ENCODE measurements at places on chromosomes 1 and 21.

GRCh38 chr1:183653876-183654451, 848 bp upstream of the APOBEC4 start:
- DNase-seq = no peak

DNA sequence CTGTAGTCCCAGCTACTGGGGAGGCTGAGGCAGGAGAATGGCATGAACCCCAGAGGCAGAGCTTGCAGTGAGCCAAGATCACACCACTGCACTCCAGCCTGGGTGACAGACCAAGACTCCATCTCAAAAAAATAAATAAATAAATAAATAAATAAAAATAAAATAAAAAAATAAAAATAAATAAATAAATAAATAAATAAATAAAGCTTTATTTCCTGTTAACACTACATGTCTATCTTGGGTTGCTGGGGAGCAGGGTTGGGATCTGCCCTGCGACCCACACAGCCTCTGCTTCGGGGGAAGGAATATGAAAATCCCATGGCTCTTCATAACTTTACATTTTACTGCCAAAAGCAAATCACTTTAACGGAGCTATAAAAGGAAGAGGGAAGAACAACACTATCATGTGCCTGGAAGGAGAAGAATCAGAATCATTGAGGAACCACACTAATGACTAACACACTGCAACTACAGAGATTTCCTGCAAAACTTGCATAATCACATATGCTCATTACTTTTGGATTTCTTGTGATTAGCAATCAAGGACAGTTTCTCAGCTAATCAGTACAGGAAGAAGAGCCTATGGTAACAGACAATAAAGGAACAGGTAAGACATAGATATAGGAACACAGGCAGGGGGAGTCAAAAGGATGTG, 72.8 kb upstream of the CD55 start:
- no peak for DNase-seq

DNA sequence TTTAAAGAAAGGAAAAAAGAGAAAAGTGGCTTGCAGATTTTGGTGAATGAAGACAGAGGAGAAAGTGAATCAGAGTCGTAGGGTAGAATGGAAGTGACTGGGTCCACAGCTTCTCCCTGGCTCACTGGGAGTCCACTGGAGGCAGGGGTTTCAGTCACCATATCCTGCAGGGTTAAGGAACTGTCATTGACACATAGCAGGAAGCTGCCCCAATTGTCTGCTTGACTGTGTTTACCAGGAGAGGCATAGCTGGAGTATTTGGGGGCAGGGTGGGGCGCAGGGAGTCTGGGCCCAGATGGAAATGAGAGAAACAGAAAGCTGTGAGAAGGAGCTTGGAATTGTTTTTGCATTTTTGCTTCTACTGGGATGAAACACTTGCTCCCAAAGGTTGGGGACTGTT, 228.8 kb upstream of the CSF3R start:
- DNase-seq = no peak

DNA sequence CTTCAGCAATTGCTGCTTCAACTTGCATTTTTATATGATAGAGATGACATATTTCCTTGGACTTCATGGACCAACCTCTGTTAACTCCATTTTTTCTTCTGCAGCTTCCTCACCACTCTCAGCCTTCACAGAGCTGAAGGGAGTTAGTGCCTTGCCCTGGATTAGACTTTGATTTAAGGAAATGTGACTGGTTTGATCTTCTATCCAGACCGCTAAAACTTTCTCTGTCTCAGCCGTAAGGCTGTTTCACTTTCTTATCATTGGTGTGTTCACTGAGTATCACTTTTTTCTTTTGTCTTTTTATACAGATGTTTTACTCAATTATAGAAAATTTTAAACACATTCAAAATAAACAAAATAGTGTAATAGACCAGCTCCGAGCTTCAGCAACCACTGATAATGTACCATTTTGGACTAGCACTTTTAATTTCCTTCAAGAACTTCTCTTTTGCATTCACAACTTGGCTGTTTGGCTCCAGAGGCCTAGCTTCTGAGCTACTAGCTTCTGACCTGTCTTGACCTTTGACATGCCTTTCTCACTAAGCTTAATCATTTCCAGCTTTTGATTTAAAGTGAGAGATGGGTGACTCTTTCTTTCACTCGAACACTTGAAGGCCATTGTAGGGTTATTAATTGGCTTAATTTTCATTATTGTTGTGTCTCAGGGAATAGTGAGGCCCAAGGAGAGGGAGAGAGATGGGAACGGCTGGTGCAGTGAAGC, 9.3 kb downstream of the NEK7 start:
- no peak for DNase-seq

DNA sequence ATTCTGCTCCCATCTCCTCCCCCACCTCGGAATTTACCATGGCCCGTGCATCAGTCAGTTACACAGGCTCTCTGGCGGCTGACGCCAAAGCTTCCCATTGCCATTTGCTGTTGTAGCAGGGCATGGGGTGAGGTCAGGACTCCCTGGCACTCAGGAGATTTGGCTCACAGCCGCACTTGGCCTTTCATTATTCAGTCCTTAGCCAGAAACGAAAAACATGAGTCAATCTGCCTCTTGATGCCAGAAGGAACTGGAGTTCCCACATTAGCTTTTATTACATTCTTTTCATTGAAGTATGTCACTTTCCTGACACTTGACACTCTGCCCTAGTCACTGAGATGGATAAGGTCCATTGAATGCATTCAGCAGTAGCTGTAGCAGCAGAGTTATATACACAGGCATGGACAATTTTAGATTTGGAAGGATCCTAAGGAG, 260.6 kb downstream of the CACNA1E start:
- DNase-seq = no peak

DNA sequence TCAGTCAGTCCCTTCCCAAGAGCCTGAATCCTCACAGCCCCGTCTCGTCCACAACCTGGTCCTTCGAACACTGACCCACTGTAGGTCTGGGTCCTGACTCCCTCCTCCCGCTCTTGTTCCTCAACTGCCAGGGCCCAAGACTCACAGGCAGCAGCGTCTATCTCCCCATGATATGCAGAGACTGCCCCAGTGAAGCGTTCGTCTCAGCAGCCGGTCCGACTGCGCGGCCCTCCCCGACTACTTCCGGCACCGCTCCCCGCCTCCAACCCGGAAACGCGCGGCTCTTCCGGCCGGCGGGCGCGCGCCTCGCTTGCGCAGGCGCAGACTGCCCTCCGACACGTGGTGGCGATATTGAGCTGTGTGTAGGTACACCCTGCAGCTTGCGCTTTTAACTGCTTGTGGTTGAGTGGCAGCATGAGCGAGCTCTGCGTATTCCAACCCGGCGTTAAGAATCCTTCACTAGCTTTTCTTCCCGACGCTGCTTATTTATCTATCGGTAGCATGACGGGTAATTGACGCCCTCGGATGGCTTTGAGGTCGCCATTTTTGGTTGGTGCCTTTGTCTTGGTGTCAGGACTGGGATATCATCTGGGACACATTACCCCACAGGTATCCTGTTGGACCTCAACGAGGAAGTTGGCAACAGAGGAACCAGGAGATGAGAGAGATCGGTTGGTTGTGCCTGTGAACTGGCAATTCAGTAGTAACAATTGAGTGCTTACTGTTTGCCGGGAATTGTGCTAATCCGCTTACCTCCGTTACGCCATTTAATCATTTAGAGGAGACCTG, at the start of gene TAF12:
Gene TAF12 (minus strand): TSS at position 221 of the 789 bp plus-strand sequence. CDS start 20,986 bp downstream, outside the sequence.
- peak; percentile 74 for DNase-seq

GRCh38 chr1:247367786-247368422, 36.2 kb upstream of the ZNF496 start:
- DNase-seq = no peak

- DNase-seq = no peak
Observed at GRCh38 chr1:30271401-30272276, 451.7 kb downstream of the MATN1 start.

DNA sequence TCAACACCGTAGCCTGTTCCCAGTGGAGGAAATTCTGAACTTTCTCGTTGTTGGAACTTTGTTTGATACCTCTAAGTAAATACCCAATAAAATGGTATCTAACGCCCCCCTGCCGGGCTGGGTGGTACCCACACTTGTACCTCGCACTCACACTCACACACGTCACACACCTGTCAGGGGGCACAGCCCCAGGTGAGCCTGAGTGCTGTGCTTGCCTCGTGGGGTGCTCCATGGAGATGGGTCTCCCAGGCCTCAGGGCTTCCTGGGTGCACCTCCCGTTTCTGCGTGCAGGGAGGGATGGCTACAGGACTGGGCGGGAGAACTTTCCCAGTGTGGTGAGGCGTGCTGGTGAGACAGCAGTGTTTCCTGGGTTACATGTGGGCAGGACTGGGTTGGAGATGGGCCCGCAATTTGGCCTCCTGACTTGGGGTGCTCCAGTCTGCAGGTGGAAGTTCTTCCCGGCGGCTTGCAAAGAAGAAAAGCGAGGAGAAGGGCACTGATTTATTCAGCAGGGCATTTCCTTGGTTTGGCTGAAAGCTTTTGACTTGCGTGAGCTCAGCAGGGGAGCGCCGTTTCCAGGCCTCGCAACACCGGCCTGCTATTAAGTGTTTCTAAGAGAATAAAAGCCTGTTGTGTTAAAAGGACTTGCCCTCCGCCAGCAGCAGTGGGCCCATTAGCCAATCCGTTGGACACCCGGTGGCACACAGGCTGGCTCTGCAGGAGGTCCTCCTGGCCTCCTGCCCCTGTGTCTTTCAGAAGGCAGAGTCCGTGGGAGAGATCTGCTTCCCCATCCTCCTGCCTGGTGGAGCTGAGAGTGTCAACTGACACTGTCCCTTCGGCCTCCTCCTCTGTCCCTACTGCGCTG, 79.7 kb downstream of the KIF26B start:
- no peak for DNase-seq

GRCh38 chr1:18636596-18637508, 6.2 kb downstream of the PAX7 start:
- no peak for DNase-seq

GRCh38 chr1:151058692-151059091, 730 bp downstream of the CDC42SE1 start:
- DNase-seq = no peak

GRCh38 chr1:11940260-11940921, 5.9 kb downstream of the PLOD1 start:
- no peak for DNase-seq

GRCh38 chr1:197924516-197925123, 7.4 kb downstream of the LHX9 start:
- DNase-seq = no peak

DNA sequence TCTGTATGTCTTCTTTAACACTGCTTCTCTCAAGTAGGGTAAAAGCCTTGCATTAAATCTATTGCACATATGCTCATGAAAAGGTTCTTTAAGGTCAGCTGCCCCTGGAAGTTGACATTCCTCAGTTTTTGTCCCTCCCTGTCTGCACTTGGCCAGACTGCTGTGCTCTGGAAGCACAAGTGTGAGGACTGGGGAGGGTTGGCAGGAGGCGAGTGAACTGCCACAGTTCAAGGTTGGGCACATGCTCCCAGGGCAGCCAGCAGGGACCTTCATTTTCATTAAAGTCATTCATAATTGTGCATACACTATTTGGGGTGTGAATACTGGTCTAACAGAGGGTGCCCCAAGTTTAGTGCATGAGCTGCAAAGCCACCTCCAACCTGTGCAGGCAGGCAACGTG, 10.9 kb upstream of the THEM5 start:
- DNase-seq = no peak

- no peak for DNase-seq
Observed at GRCh38 chr1:61007534-61008364, 74.6 kb upstream of the NFIA start.

GRCh38 chr21:34085129-34085528, 11.8 kb downstream of the MRPS6 start:
- DNase-seq = no peak

- DNase-seq = no peak
Observed at GRCh38 chr1:20998826-20999225, 177.9 kb downstream of the EIF4G3 start.

GRCh38 chr1:225426395-225427234, 1.2 kb downstream of the LBR start:
- DNase-seq = no peak

GRCh38 chr1:69271587-69272125, 296.1 kb upstream of the LRRC7 start:
- no peak for DNase-seq

DNA sequence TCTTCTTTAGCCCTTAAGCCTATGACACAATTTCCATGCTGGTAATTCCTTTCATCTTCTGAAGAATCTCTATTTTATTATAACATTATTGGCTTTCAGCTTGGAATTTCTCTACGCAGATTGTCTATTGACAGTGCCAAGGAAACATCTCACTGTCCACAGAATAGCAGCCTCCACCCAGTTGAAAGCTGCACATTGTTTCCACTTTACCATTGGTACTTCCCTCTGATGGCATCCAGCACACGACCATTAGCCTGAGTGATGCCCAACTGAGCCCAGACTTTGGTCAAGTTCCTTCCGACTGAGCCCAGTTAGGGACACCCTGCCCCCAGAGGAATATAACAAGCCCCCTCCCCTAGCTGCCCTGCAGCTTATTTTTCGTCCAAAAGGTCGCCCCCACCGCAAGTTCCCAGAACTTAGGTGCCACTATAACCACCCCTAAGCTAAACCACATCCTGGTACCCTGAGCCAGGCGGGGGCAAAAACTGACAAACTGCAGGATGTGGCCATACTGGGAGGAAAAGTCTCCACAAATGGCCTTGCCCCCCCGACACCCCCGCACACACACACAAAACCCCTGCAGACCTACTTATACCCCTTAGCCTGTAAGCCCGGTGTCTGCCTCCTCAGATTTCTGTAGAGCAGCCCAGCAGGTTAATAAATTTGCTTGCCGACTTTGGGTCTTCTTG, 13.2 kb downstream of the GBP5 start:
- no peak for DNase-seq

Measured in GM12891 (cell line).